ENCODE measurements at places on chromosomes 16 and 17.

DNA sequence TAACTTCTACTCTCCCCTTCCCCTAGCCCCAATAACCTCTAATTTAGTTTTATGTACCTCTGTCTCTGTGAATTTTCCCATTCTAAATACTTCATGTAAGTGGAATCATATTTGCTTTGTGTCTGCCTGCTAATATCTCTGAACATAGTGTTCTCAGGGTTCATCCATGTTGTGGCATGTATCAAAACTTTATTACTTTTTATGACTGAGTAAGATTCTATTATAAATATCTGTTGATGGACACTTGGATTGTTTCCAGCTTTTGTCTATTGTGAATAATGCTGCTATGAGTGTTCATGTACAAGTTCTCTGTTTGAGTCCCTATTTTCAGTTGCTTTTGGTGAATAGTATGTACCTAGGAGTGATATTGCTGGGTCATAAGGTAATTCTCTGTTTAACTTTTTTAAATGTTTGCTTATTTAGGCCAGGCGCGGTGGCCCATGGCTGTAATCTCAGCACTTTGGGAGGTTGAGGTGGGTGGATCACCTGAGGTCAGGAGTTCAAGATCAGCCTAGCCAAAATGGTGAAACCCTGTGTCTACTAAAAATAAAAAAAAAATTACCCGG is 92.8 kb downstream of the CHD9 start:
- DNase-seq, result no peak

GRCh38 chr16:82358161-82358560 is 188.1 kb upstream of the MPHOSPH6 start:
- no peak for DNase-seq

DNA sequence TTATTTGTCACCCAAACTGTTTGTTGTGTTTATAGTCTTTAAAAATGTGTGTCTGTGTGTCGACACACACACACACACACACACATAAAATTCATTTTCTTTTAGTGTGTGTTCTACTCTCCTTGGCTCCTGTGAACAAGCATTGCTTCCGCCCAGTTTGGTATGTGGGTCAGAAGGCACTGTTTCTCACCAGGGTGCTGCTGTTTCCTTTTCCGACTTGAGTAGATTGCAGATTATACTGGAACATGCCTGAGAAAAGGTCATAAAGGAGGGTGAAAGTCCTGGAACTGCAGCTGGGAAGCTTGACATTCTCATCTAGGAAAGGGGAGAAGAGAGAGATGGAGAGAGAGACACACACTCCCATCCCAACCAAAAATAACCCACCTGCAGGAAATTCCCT is 330.3 kb downstream of the BCAS3 start:
- no peak for DNase-seq

GRCh38 chr16:68369168-68369567 is 58.3 kb downstream of the PRMT7 start:
- no peak for DNase-seq

DNA sequence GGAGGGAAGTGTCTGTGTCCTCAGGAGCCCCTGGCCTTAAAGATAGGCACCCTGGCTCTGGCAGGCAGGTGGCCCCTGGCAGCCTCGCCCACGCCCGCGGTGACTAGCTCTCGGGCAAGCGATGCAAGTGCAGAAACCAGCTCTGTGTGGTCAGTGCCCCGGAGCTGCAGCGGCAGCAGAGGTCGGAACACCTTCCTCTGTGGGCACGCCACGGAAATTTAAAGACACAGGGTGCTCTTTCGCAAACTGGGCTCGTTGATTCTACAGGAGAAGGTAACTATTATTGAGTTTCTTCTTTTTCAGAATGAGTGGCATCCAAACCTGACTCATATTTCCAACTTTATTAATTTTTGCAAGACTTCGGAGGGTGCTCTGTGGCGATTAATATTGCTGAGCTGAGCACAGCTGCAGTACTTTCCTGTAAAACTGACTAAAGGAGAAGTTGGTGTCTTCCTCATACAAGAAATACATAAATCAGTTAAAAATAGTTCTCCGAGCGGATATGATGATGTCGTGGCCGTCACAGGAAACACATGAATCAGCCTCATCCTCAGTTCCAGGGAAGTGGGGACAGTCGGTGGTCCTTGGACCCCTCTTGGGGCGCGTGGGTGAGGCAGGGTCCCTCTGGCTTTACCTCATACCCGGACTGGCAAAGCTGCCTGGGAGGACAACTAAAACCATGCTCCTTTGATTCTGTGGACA is 120.2 kb downstream of the METRNL start:
- no peak for DNase-seq

- DNase-seq, result no peak
Observed at GRCh38 chr16:89482817-89483205, 7.5 kb downstream of the ANKRD11 start.

GRCh38 chr17:4908711-4909496 is 6.0 kb upstream of the CHRNE start:
- peak; percentile 44 for DNase-seq

- DNase-seq, result no peak
Observed at GRCh38 chr16:86455116-86455515, 55.2 kb upstream of the FOXF1 start.

DNA sequence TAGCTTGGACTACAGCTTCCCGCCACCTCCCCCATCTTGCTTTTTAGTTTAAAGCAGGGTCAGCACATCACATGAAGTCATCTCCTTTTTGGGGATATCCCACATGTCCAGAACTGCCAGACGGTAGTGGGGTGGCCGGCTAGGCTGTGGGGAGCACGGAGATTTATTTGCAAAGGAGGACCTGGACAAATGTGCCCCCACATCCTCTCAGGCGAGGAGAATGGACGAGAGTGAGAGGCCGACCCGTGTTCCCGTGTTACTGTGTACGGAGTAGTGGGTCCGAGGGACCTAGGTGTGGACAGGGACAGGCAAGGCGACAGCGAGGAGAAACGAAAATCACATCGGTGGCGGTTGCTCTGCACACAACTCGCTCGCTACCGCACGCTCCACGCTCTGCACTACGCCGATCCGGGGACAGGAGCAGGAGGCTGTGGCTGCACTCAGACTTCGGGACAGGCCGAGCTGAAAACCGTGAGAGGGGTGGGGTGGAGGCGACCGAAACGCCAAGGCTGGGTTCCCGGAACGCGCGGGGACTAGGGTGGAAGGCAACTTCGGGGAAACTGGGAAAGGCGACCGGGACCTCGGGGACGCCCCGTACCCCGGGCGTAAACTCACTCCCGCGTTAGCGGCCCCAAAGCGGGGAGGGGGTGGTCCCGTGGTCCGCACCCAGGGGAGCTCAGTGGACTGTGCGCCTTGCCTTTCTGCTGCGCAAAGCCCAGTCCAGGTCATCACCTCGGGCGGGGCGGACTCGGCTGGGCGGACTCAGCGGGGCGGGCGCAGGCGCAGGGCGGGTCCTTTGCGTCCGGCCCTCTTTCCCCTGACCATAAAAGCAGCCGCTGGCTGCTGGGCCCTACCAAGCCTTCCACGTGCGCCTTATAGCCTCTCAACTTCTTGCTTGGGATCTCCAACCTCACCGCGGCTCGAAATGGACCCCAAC is at the start of gene MT1A:
Gene MT1A, plus strand, starts transcription at position 853 of the 937 bp plus-strand sequence. Its CDS starts 73 bp downstream, at position 926.
- no peak for DNase-seq

DNA sequence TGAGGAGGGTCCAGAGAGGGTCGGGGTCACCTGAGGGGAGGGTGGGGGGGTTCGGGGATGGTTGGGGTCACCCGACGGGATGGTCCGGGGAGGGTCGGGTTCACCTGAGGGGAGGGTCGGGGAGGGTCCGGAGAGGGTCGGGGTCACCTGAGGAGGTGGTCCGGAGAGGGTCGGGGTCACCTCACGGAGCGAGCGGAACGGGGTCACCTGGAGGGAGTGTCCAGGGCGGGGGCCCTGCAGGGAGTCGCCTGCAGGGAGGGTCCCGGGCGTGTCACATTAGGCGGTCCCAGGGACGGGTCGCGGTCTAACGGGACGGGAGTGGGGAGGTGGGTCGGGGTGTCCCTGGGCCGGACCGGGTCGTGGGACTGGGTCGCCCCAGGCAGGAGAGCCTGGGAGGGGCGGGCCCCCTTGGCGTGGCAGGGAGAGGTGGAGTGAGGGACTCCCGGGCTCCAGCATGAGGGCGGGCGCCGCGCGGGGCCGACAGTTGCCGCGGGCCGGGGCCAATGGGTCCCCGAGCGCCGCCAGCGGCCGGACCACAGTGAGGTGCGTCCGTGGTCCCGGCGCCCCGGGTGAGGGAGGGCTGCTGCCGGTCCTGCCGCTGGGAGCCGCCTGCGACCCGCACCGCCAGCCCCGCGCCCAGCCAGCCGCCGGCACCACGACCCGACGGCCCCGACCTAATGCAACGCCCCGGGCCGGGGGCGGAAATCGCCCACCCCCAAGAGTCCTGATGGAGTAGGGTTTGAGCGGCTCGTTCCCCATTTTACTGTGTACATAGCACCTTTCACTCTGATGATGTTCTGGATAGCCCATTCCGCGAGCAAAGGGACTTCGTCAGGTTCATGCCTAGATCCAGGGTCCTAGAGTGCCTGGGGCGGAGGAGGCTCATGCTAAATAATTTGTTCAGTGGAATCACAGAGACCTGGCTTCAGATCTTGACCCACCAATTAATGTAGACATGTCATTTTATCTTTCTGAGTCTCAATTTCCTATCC is 1.2 kb upstream of the ABCA3 start:
- DNase-seq, result no peak

DNA sequence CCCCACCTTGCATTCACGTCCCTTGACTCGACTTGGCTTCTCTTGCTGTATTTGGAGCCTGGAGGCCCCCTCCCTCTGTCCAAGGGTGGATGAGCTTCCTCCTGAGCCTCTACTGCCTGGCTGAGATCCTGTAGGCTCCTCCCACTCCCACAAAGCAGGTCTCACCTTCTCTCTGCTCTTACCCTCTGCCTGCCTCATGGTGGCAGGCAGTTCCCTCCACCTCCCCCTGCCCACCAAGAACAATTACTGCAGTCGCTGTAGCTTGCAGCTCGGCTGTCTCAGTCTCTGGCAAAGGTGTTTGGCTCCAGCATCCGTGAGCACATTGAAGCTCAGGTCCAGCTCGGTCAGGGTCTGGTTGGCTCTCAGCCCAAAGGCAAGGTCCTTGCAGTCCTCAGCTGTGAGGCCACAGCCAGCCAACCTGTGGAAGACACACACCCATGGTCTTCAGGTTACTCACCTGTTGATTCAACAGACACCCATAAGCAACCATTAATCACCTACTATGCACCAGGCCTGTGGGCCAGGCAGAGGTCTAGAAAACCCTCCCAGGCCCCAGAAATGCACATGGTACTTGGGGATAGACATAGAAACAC is 42.6 kb downstream of the NLRP1 start:
- DNase-seq, result no peak

DNA sequence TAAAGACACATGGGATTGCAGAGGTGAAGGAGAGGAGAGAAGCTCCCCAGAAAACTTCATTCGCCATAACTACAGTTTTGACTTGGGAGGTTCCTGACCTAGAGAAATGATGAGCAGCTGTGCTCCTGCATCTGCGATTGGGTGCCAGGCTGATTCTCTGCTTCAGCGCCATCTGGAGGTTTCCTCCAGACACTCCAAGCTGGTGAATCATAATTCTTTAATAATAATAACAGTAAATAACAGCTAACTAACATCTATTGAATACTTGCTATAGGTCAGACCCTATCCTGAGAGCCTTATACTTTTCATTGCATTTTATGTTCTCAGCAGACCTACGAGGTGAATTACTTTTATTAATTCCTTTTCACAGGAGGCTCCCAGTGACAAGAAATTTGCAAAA is 575.8 kb downstream of the TOX3 start:
- DNase-seq, result no peak

DNA sequence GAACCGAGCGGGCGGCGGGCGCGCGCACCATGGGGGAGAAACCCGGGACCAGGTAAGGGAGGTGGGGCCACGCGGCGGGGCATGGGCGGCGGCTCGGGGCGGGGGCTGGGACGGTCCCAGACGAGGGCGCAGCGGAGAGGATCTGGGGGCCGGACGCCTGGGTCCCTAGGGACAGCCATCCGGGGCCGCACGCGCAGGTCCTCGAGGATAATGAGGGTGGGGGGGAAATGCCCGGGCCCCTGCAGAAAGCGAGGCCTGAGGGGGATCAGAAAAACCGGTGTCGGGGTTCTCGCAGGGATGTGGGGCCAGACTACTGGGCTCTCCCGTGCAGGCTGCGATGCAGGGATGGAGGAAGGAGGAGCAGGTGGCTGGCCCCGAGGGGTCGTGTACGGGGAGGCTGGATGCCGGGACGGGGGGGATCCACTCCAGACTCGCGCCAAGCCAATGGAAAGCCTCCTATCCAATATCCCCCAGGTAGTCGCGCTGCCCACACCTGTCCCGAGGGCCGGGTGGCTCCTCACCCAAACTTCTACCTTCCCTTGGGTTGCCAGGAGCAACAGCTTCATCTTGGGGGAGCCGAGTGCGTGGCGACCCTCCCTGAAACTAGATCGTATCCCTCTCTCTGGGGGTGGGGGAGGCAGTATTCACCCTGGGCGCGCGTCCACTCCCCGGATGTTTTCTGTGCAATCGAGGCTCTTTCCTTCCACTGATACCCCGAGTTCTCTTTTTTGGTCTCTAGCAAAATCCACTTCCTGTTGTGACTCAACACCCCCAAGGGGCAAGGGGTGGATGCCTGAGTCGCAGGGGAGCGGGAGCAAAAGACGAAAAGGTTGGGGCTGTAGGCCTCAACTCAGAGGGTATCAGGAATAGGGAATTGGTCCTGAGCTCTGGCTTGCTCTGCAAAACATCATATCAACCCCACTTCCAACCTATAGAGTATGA is 532 bp downstream of the ARRB2 start:
- DNase-seq, result no peak

- no peak for DNase-seq
Observed at GRCh38 chr16:66036184-66036583, 330.3 kb upstream of the CDH5 start.

- DNase-seq, result no peak
Observed at GRCh38 chr17:21470861-21471260, 94.7 kb downstream of the KCNJ12 start.

DNA sequence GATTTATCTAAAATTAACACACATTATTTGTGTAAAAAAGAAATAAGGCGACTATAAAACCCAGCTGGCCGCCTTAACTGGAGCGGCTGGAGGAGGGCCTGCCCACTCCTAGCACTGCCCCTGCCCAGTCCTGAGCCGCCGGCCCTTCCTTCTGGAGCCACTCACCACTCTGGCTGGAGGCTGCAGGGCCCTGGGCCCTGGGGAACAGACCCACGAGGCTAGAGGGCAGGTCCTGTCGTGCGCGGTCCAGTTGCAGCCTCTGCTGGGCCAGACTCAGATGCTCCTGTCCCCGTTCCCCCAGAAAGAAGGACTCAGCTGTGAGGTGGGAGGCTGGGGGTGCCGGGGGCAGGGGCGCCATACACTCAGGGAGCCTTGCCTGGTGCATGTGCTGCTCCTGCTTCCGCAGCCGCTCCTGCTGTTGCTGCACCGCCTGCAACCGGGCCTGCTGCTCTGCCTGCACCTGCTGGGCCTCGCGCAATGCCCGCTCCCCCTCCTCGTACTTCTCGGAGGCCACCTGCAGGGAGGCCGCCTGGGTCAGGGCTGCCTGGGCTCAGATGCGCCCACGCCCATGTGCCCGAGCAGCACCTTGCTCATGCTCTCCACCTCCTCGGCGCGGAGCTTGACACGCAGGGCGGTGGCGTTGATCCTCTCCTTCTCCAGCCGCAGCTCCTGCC is 9.0 kb upstream of the MRPL38 start:
- no peak for DNase-seq

GRCh38 chr17:43768382-43768781 is 9.8 kb upstream of the SOST start:
- no peak for DNase-seq

- DNase-seq, result no peak
Observed at GRCh38 chr17:77810536-77810935, 148.0 kb upstream of the TNRC6C start.

- no peak for DNase-seq
Observed at GRCh38 chr16:84098939-84099338, 17.8 kb downstream of the MBTPS1 start.

GRCh38 chr17:41697122-41697962 is 8.7 kb downstream of the EIF1 start:
- no peak for DNase-seq

GRCh38 chr17:39972271-39972670 is 8.3 kb upstream of the PSMD3 start:
- no peak for DNase-seq

Data from RCC 7860 (cell line).